HT-29 (cell line): ENCODE measurements at places on chromosomes 1 and 21.

DNA sequence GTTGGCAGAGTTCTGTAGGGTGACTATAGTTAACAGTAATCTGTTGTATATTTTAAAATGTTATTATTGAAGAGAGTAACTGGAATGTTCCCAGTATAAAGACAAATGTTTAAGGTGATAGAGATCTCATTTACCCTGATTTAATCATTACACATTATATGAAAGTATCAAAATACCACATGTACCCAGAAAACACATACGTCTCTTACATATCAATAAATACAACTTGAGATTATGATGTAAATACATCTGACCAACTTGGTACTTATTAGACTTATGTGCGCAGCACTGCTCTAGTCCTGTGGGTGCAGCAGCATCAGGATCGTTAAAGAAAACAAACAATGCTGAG lies 670 bp upstream of the PARK7 start:
- no peak for DNase-seq

GRCh38 chr1:18253093-18253492 lies 145.5 kb downstream of the IGSF21 start:
- DNase-seq: no peak

DNA sequence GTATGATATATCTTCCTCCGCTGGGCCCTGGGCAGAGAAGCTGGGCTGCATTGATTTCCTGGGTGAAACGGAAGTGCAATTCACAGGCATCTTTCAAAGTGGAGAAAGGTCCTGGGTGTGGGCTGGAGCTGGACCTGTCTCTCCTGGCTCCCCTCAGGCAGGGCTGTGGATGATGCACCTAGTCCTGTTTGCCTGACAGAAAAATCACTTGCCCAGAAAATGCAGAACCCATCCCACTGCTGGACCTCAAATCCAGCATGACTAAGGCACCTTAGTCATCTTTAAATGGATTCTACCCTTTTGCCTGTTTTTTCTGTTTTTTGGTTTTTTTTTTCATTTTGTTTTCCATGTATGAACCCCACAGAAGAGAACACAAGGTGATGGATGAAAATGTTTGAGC lies 49.7 kb downstream of the MYSM1 start:
- DNase-seq: no peak

GRCh38 chr1:24957016-24957807 lies 27.1 kb upstream of the RUNX3 start:
- DNase-seq: no peak

DNA sequence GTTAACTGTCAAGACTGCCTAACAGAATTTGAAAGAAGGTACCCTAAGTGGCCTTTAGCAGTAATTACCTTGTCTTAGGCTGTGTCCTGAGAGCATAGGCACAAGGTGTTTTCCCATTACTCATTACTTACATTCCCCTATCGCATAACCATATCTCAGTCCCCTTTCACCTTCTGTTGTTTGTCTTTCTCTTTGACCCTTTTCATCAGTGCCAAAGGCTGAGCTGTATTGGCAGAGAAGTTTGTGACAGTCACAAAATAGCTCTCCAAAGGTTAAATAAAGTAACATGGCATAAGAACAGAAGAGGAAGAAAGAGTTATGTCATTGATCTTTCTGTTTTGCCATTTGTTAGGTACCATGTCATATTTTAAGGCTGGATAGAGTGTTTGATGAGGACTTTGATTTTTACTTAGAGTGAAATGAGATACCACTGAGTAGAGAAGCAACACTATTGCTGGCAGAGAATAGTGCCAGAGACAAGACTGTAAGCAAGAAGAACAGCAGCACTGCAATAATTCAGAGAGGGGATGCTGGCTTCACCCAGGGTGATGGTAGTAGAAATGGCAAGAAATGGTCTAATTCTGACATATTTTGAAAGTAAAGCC lies 497.8 kb downstream of the TTLL7 start:
- peak; percentile 7 for DNase-seq

- no peak for DNase-seq
Observed at GRCh38 chr1:70930062-70930461, 117.6 kb downstream of the PTGER3 start.

GRCh38 chr1:109294481-109294880 lies 11.5 kb upstream of the PSRC1 start:
- DNase-seq: no peak

- DNase-seq: no peak
Observed at GRCh38 chr1:29412591-29412990, 176.3 kb downstream of the PTPRU start.

DNA sequence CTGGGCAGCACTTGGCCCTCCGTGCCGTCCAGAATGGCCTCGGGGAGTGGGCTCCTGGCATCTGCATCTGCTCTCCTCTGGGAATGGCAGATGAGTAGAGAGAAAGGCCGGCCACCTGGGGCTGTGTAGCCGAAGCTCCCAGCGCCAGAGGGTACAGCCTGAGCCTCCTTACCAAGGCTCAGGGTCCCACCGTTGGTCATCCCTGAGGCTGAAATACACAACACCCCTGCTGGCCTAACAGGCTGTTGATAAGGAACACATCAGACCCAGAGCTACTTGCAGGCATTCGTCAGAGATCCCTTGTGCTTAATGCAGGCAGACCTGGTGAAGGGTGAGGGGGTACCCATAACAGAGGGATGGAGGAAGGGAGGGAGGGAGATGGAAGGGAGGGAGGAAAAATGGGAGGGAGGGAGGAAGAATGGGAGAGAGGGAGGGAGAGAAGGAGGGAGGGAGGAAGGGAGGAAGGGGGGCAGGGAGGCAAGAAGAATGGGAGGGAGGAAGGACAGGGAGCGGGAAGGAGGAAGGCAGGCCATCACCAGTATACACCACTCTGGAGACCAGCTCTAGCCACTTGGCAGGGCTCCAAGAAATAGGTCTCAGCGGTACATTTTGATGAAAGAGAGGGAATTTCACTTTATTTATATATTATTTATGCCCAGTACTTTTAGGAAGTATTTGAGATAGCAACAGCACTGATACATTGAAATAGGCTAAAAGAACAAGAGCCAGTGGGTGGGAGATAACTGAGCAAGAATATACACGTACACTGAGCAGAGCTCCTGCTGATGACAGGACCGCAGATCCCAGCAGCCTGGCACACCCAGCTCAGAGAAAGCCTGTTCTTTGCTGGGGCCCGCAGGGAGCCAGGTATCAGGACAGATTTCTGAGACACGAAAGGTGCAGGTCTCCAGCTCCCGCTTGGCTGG lies 315.0 kb upstream of the VAMP3 start:
- DNase-seq: no peak

DNA sequence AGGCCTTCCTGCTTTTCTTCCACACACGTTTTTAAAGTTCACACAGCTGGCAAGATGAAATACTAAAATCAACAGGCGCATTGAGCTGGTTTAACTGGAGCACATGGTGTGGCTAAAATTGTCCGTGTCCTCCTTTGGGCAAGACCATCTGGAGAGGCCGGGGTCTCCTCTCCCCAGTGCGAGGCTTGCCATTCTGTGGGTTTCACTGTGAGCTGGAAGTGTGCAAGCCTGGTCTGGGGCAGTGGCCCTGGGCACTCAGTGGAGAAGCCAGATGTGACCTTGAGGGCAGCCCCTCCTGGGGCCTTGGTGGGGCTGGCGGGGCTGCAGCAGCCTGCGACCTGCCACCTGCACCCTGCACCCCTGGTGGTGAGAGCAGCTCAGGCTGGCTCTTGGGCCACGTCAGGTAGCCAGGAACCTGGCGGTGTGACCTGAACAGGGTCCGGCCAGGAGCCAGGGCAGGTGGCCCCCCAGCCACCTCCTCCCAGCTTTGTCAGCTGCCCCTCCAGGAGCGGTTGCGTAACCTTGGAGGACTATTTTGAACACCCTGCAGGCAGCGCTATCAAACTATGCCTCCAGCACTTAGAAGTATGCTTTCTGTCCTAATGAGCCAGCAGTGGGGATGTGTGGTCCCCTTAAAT lies 52.4 kb downstream of the SLC37A1 start:
- DNase-seq: no peak

DNA sequence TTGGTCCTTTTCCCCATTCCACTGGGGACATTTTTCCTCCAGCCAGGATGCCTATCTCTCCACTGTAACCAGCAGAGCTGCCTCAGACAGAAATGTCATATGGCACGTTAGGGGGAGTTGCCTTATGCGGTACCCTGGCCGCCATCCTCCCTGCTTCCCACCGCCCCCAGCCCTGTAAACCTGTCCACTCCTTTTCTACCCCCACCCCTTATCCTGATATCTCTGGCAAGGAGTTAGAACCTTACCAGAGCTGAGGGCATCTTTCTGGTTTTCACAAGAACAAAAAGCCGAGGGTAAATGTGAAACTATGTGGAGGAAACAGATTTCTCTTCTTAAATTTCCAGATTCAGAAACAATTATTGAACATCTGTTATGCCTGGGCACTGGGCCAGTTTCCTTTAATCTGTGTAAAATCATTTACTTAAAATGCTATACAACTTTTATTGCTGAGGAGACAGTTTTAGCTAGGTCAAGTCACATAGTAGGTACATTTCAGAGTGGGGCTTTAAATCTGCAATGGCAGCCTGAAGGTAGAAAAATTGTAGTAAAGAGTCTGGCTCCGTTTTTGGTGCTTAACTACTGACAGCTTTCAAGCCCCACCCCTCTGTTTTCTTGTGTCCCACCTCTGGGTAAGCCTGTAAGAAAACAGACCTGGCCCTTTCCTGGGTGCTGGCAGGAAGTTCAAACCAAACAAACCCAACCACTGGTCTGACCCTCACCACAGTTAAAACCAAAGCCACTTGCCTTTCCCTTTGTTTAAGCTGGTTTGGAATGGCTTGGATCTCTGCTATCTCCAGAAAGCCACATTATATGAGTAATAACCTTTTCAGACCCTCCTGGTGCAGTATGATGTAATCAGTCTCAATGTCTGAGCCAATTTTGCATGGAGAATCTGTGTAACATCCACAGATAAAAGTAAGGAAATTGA lies 319.0 kb downstream of the HHAT start:
- no peak for DNase-seq

GRCh38 chr1:68121536-68121935 lies 71.1 kb upstream of the DIRAS3 start:
- DNase-seq: no peak

- DNase-seq: peak; percentile 26
Observed at GRCh38 chr1:85225624-85226380, 25.0 kb upstream of the SYDE2 start.

DNA sequence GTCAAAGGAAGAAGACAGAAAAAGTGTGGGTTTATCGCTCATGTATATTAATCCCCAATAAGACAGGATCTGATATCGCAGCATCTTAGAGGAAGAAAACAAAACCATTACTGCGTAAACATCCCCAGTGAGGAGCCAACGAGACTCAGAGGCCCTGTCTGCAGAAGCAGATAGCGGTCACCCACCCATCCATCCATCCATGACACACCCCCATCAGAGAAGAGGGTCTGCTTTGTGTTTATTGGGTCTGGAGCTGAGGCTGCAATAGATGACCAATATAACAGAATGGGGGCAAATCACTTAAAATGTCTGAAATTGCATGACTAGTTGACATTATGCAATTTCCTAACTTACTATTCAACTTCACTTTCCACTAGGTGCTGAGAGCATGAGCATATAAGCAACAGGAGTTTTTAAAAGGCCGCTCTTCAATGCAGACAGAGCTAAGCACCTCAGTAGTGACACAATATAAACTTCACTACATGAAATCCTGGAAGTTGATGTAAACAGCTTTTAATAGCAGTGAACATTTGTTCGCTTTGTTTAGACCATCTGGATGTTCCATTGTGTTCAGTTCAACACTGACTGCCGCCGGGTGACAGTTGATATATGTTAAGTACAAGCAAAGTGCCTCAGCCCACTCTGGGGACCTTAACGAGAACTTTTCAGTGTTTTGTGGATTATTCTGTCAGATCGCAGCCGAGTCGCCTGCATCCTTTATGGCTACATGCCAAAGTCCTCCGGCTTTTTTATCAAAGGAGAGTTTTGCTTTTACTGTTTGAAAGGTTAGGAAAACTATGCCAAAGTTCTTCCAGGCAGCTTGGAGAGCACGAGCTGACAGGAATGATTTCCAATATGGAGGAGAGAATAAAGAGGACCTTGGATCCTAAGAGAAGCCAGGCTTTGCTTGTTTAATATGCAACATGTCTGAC lies 167.5 kb downstream of the ZNF281 start:
- DNase-seq: peak; percentile 11

DNA sequence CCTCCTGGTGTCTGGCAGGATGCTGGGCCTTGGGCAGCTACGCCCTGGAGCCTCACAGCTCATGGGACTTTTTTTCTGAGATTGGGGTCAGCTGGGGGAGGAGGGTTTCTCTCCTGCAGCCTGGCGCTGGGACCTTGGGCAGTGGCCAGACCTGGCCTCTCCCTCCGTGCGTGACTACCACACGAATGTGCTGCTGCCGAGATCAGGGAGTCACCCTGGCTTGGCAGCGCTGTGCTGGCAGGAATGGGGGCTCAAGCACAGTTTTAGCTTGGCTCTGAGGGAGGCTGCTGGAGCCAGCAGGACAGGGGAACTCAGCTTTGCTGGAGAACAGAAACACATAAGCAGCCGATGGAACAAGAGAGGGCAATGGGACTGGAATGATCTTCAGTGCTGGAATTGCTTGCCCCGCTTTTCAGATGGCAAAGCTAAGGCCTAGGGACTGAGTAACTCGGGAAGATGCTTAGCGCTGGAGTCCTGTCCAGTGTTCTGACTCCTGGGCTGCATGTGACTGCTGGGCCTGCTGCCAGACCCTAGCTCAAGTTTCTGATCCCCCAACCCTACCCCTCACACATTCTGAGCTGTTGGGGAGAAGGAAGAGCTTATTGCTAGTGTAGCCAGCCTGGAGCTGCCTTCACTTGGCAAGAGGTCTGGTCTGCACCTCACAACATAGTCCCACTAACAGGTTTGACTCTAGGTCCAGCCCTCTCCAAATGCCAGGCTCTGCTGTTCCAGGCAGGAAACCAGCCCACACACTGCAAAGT lies 69.9 kb downstream of the NAV1 start:
- DNase-seq: no peak

- no peak for DNase-seq
Observed at GRCh38 chr1:232878086-232878485, 72.3 kb upstream of the NTPCR start.

DNA sequence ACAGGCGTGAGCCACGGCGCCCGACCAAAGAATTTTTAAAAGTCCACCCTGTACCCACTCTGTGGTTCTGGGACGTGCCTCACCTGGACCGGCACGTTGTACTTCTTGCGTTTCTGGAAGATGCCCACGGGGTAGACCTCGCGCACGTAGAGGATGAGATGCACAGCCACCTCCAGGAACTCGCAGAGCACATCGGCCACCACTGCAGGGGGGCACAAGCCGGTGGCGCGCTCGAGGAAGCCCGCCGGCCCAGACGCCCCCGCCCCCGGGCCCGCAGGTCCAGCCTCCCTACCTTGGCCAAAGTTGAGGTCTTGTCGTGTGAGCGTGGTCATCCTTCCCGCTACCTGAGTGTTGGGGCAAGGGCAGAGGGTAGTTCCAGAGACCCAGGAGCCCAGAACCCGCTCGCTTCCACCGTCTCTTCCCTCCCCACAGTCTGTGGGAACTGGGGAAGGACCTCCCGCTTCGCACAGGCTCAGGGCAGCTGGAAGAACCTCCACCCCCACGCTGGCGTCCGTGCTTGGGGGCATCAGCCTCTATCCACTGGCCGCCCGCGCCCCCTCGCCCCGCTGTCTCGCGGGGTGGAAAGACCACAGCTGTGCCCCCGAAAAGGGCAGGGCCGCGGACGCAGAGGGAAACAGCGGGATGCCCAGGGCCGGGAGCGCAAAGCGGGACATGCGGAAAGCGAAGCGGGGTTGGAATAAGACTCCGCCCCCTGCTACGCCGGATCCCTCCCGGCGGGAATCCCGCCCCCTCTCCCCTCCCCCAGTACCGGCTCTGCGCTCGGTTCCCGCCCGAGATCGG lies 478 bp downstream of the MAD2L2 start:
- no peak for DNase-seq

GRCh38 chr1:33791251-33791650 lies 72.6 kb upstream of the HMGB4 start:
- no peak for DNase-seq
